Activated T-cell treated with anti-CD3 and anti-CD28 coated beads, Interleukin-2, amount 50 U/mL, for 48 hours (primary cell): ENCODE measurements at places on chromosomes 1 and 21.

- DNase-seq: no peak
These were observed 132.5 kb upstream of the DPT start for GRCh38 chr1:168861421-168862004.

DNA sequence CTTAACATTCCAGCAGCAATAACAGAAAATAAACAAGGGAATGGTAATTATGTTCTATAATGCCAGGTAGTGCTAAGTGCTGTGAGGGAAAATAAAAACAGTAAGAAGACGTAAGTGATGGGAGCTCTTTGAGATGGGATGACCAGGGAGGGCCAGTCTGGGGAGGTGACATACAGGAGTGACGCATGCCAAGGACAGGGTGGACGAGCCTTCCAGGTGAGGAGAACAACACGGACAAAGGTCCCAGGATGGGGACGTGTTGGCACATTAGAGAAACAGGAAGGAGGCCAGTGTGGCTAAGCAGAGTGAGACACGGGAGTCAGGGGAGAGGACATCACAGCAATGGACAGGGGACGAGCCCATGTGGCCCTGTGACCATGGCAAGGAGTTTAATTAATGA lies 11.7 kb upstream of the LRRC52 start:
- no peak for DNase-seq

DNA sequence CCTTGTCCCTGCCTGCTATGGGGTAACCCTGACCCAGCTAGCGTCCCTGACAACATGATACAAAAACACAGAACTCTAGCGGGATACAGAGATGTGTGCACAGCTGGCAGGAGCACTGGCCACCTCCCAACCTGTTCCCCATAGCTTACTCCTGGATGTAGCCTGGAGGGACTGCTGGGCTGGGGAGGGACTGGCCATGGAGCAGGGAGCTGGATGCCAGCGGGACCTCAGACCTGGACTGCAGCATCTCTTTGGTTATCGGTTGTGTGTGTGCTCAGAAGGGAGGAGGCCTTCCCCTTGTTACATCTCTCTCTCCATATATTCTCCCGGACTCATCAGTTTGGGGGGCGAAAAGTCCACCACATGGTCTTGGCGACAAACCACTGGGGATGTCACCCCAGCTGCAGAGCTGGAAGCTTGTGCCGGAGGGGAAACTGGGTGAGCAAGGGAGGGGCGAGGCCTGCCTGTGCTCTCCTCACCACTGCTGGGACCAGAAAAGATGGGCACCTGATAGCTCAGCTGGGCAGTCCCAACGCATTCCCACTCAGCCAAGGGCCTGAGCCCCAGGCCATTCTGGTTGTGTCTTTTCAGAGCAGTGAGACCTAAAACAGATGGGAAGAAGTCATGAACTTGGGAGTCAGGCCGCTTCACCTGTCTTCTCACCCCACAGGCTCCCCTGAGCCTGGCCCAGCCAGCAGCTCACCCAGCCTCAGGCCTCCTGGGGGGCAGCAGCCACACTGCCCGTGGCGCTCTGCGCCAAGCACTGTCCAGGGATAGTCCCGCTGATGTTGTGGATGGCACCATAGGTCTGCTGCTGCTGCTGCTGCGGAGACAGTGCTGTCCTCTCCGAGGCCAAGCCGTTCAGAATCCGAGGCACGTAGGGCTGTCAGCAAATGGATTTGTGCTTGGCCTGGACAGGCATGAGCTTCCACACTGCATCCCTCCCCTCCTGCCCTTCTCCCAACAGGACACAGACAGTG lies 35.6 kb downstream of the TMEM63A start:
- no peak for DNase-seq

DNA sequence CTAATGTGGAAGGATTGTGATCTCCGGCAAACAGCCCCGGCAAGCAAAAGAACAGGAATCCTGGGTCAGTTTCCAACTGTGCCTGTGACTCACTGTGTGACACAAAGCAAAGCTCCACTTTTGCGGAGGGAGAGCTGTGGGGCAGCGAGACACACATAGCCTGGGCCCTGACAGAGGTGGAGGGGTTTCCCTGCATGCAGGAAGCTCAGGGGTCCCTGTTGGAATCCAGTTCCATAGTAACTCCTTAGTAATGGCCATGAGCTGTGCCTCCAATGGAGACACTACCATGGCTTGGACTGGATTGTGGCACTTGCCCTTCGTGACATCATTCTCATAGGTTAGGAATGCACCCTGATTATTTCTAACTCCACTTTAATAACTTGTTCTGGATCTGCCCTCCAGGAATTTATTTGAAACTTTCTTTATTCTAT lies 47.0 kb upstream of the ATF3 start:
- no peak for DNase-seq

DNA sequence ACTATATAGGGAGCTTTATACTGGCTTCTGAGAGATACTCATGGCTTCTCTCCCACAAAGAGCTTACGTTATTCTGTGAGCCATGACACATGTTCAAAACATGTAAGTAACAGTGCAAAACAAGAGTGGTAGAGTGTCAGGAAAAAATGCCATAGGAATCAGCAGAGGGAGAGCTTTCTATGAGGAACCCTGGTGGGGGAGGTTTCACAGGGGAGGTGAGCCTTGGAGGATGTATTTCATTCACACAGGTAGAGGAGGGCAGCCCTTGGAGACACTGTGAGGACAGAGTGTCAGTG lies 72.7 kb upstream of the LYST start:
- no peak for DNase-seq

GRCh38 chr1:235500971-235501540 lies 3.2 kb downstream of the B3GALNT2 start:
- no peak for DNase-seq

DNA sequence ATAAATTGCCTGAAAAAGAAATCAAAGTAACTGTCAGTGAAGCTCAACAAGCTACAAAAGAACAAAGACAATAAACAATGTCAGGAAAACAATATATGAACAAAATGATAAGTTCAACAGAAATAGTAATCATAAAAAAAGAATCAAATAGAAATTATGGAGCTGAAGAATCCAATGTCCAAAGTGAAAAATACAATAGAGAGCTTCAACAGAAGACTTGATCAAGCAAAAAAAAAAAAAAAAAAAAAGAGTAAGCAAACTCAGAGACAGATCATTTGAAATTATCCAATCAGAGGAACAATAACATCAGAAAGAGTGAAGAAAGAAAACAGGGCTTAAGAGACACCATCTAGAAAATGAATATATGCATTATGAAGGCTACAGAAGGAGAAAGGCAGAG lies 251.4 kb upstream of the SAMSN1 start:
- no peak for DNase-seq

- no peak for DNase-seq
These were observed 23.7 kb downstream of the MRPL39 start for GRCh38 chr21:25583370-25584130.

DNA sequence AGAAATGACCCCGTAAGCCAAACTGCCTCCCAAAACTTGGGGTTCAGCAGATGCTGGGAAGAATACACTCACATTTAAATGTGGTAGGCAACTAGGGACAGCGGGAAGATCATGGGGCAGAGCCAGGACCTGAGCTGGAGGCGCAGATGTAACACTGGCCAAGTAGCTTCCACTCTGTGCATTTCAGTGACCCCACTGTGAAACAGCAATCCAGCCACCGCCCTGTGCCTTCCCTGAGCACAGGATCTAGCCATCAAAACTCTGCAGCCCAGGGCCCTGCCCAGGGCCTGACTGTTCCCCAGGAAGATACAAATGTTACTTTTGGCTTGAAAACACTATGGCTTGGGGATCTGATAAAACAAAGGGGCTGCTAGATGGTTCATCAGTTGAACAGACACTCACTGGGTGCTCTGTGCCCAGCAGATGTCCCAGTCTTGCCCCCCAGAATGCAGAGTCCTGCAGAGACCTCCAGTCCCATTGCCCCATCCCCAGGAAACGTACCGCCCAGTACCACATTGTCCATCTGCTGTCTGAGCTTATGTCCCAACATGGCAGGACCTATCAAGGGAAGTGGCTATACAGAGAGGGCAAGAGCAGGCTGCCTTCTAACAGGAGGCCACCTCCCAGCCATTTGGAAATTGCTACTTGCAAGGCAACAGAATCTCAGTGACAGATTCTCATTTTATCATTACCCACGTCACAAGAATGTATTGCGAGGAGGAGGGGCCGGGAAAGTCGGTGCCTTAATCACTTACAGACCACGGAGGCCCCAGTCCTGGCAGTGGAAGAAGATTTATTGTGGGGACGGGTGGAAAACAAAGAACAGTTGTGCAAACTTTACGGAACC lies 124.0 kb downstream of the DMRTB1 start:
- DNase-seq: peak; percentile 11

DNA sequence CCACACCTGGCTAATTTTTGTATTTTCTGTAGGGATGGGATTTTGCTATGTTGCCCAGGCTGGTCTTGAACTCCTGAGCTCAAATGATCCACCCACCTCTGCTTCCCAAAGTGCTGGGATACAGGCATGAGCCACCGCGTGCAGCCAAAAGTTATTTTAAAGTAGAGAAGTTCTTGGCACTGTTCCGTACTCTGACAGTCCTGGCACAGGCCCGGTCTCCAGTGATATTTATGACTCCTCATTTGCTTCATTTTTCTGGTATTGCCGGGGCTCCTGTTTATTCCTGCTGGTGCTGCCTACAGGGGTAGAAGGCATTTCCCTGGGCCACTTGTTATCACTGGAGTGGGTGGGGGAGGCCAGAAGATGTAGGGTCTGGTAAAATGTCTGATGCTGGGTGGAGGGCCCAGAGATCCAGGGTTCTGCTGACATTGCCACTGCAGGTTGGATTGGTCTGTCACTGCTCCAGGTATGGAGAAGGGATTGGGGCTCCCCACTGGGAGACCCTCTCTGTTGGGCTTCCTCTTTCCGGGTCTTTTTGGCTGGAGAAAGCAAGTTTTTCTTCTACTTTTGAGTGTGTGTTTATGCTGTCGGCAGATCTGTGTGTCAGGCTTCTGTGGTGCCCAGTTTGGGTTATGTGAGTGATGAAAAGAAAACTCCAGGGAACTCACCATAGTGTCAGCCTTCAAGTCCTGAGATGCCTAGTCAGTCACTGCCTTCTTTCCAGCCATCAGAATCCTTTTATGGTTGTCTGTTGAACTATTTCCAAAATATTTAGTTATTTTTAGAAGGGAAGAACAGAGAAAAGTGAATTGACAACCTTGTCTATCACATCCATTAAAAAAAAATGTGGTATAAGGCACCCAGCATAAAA lies 4.5 kb downstream of the MROH7 start:
- no peak for DNase-seq

DNA sequence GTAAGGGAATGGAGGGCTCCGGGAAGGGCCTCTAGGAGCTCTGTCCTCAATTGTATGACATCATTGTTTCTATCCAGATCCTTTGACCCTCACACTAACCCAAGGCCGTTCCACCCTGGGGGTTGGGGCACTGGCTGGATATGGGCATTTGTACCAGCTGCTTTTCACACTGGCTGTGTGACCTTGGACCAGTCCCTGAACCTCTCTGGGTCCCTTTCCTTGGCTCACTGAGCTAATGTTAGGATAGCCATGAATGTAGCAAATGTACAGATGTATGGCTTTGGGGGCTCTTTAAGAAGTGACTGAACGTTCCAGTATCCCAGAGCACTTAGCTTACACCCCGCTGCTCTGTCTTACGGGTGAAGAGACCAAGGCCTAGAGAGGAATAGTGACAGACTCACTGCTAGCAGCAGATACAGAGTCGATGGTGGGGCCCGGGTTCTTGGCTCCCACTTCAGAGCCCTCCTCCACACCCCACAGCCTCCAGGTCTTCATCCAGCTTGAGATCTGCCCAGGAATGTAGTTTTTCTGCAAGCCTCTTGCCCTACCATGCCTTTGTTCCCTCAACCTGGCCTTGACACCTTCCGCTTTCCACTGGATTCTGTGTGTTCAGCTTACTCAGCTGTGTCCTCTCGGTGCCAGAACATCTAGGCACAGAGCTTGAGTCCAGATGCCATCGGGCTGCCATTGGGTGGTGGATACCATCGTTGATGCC lies 14.6 kb upstream of the UBL4B start:
- no peak for DNase-seq

DNA sequence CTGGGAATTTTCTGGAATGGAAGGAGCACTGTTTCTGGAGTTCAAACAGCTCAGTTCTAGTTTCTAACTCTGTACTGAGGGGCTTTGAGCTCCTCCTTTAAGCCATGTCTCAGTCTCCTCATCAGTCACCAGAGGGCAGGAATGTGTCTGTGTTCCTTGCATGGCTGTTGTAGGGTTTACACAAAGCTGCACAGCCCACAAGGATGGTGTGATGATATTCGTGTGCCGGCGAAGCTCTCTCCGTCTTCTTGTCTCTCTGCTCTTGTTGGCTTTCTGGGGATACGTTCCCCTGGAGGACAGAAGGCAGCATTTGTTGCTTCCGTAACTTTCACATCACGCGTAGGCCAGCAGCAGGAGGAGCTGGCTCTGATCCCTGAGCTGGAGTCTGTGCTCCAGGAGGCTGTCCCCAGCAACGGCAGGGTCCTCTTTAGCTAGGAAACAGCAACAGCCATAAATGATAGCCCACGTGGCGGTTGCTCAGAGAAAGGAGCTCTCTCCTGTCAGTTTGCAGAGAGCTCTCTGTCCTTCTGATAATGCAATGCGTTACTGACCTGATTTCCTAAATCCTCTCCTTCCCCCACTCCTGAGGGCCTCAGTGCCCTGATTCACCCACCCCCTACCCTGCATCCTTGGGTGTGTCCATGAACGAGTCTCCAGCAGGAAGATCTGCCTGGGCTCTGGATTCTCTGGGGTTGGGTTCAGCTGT lies 189.2 kb upstream of the VAMP3 start:
- no peak for DNase-seq

- DNase-seq: no peak
These were observed 3.1 kb downstream of the MIXL1 start for GRCh38 chr1:226226601-226227000.

DNA sequence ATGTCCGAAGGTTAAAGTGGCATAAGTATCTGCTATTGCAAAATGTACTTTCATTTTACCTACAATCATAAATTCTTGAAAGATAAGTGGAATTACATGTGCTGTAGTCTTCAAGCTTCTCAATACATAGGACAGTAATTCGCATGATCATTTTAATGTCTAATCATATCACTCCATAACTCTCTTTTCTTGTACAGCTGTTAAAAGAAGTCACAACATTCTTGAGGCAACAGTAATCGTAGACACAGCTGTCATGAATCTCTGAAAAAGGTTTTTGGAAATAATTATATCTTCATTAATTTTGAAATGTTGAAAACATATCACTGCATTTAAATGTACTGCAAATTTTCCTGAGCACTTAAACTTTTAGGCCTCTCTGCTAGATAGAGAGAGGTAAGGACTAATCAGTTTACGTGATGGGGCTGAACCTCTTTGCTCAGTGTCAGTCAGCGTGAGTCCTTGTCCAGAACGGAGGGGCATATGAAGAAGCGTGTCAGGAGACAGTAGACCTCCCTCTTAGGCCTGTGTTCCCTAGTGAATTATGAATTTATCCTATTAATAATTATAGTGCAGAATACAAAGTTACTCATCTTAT lies 133.4 kb downstream of the NEK7 start:
- no peak for DNase-seq

GRCh38 chr1:183841950-183842794 lies 37.3 kb downstream of the RGL1 start:
- peak; percentile 21 for DNase-seq

GRCh38 chr21:16568661-16569060 lies 838.9 kb downstream of the USP25 start:
- DNase-seq: no peak

- no peak for DNase-seq
These were observed 5.6 kb downstream of the TTC34 start for GRCh38 chr1:2795926-2796325.

- DNase-seq: no peak
These were observed 36.1 kb downstream of the CCDC185 start for GRCh38 chr1:223429313-223429731.

- DNase-seq: no peak
These were observed 62.9 kb upstream of the ZNF326 start for GRCh38 chr1:89931964-89932363.

GRCh38 chr1:39269349-39269748 lies 64.9 kb downstream of the MACF1 start:
- DNase-seq: no peak
